ENCODE measurements at places on chromosomes 7 and 10. TPM values are rescaled to one million over a fixed set of nuclear protein-coding genes. Genes with fewer than 3 reads are reported as not detected.

Gene SH2D4B
- total RNA-seq, result not detected

Gene TMEM254
- 11.4 TPM for total RNA-seq

Gene NEURL1
- total RNA-seq, result 0.71 TPM

Gene MAT1A
- total RNA-seq, result not detected

Gene KIAA1549
- 1.1 TPM for total RNA-seq

Gene CDNF
- 2.2 TPM for total RNA-seq

Gene PRSS2
- total RNA-seq, result not detected

Gene MSMB
- not detected for total RNA-seq

Gene DTX2
- total RNA-seq, result 17.3 TPM

Gene JMJD1C
- 115 TPM for total RNA-seq

Gene SAMD9L
- total RNA-seq, result 6.4 TPM

Gene ASAH2B
- total RNA-seq, result 1.6 TPM

Gene TMEM130
- 2.1 TPM for total RNA-seq

Gene FRMPD2
- total RNA-seq, result not detected

Gene ZC3HAV1L
- total RNA-seq, result 27.7 TPM

Gene ASB15
- not detected for total RNA-seq

Gene ADCY1
- total RNA-seq, result 0.71 TPM

Gene RELN
- total RNA-seq, result 7.5 TPM

Gene NPSR1
- total RNA-seq, result not detected

Gene TMEM178B
- 1.4 TPM for total RNA-seq

Gene MEIG1
- total RNA-seq, result not detected

Gene TCF7L2
- total RNA-seq, result 40.4 TPM

Gene AEBP1
- 165 TPM for total RNA-seq

Gene ADAM22
- 1.7 TPM for total RNA-seq

Gene CXCL12
- total RNA-seq, result 79.6 TPM

Gene ANKRD2
- 0.49 TPM for total RNA-seq

Gene HDAC9
- 32.3 TPM for total RNA-seq

Gene TRIM74
- not detected for total RNA-seq

Gene RPEL1
- total RNA-seq, result not detected
